ENCODE measurements at places on chromosomes 2 and 18.

GRCh38 chr2:10544252-10544651 lies 96.1 kb upstream of the ODC1 start:
- DNase-seq = no peak

- no peak for DNase-seq
Observed at GRCh38 chr2:202425036-202425435, 48.9 kb downstream of the BMPR2 start.

- DNase-seq = no peak
Observed at GRCh38 chr18:46434629-46435028, 222.4 kb downstream of the LOXHD1 start.

DNA sequence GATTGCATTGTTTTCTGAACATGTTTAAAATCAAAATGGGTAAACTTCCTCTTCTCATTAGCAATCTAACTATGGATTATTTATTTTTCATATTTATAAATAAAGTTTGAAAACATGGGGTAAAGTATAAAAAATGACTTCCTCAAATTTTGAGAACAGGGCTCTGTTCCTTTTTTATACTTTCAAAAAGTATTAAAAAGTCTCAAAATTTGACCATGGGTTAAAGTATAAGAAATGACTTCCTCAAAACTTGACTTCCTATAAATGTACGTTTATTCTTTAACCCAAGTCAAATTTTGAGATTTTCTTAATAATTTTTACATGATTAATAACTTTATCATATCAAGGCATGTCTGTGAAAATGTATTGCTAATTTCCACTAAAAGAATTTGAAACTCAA lies 512.4 kb downstream of the GALR1 start:
- DNase-seq = no peak

All from T-helper 2 cell (primary cell).